ENCODE measurements at places on chromosomes 7 and 10.

GRCh38 chr7:30434140-30434799 is 44.3 kb downstream of the NOD1 start:
- no peak for DNase-seq

GRCh38 chr10:78337016-78337415 is 303.4 kb downstream of the RPS24 start:
- no peak for DNase-seq

GRCh38 chr7:68280931-68281330 is 1284.3 kb downstream of the TYW1 start:
- no peak for DNase-seq

GRCh38 chr10:74058658-74059057 is 60.7 kb downstream of the VCL start:
- no peak for DNase-seq

All from foreskin fibroblast (primary cell).